ENCODE measurements at places on chromosomes 6 and 20.

GRCh38 chr6:11367638-11368199 lies 135.3 kb upstream of the NEDD9 start:
- no peak for DNase-seq

GRCh38 chr6:34514593-34515472 lies 41.3 kb downstream of the SPDEF start:
- peak; percentile 35 for DNase-seq

- no peak for DNase-seq
Measured at GRCh38 chr6:42136508-42137193, 5.8 kb downstream of the C6orf132 start.

- DNase-seq, result no peak
Measured at GRCh38 chr20:40892642-40893041, 136.0 kb upstream of the TOP1 start.

DNA sequence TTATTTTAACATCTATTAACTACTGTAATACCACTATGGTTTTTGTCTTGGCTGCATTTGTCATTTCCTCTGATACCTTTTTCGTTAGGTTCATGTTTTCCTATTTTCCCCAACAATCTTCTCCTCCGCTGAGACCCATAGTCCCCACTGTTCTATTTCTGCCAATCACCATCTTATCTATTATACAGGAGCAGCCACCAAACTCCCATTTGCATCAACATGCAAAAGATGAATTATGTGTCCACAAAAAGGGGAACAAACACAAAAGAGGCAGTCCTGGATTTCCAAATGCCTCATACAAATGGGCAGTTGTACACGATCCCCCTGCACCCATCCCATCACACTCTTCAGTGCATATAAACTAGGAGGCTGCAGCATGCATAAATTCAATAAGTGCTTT lies 121.7 kb upstream of the MYLIP start:
- DNase-seq, result no peak
